Smooth muscle cell of trachea (primary cell): ENCODE measurements at places on chromosomes 5 and 9. TPM values are rescaled to one million over a fixed set of nuclear protein-coding genes. Genes with fewer than 3 reads are reported as not detected.

FAM151B gene
- total RNA-seq: 3.8 and 5.0 TPM in 2 replicates

HMGXB3 gene
- 42.2 and 42.9 TPM in 2 replicates for total RNA-seq

ANKS6 gene
- 16.4 and 23.0 TPM in 2 replicates for total RNA-seq

F12 gene
- 0.17 TPM in 1 of 2 replicates, not detected in the other for total RNA-seq

C5orf52 gene
- total RNA-seq: not detected in 2 replicates

PCDHA11 gene
- total RNA-seq: 0.29 and 0.50 TPM in 2 replicates

FSTL4 gene
- total RNA-seq: 0.17 TPM in 1 of 2 replicates, not detected in the other

HMMR gene
- 3.1 and 61.5 TPM in 2 replicates for total RNA-seq

SLC22A4 gene
- 2.2 and 3.0 TPM in 2 replicates for total RNA-seq

TMEM245 gene
- total RNA-seq: 47.6 and 52.8 TPM in 2 replicates

GPRIN1 gene
- total RNA-seq: 6.3 and 7.4 TPM in 2 replicates

ITGA2 gene
- total RNA-seq: 22.8 and 24.5 TPM in 2 replicates

CD74 gene
- 0.44 and 7.8 TPM in 2 replicates for total RNA-seq
